Activated CD4-positive, CD25-positive, alpha-beta regulatory T cell treated with anti-CD3 and anti-CD28 coated beads, Interleukin-2, amount 50 U/mL, for 72 hours (primary cell): ENCODE measurements at places on chromosomes 3 and 15.

- DNase-seq, result no peak
These were observed 662.2 kb downstream of the AGBL1 start for GRCh38 chr15:86741917-86742316.

DNA sequence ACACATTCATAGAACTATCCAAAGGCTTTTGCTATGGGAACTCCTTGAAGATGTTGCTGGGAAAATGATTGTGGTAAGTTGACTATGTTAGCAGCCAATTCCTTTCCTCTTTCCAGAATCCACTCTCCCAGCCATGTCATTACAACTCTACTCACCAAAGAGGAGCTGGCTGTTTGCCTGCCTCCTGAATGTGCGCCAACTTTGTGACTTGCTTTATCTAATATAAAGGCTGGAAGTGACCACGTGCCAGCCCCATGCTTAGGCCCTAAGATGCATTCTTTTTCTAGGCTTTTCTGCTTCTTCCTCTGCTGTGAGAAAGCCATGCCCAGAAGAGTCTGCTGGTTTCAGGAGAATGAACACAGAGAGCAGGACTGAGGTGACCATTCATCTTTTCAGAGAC, 182.2 kb downstream of the GABRB3 start:
- no peak for DNase-seq

DNA sequence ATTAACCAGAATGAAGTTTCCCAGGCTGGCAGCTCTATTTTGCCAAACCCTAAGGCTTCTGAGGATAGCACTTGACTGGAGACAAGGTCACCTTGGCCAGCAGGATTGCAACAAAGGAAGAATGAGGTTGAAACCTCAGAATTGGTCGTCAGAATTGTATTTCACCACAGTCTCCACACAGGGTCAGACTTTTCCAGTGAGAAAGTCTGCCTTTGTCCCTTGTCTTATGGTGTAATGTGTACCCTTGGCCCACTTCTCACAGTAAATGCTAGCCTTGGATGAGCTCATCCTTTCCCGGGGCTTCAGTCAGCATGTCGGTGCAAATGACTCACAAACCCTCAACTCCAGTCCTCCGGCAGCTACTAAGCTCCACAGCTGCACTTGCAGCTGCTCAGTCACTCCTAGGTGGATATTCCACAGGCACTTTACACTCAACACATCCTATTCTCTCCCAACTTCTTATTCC, 19.7 kb downstream of the SSR3 start:
- DNase-seq, result no peak

GRCh38 chr15:56628893-56629532, 104.3 kb downstream of the ZNF280D start:
- no peak for DNase-seq

DNA sequence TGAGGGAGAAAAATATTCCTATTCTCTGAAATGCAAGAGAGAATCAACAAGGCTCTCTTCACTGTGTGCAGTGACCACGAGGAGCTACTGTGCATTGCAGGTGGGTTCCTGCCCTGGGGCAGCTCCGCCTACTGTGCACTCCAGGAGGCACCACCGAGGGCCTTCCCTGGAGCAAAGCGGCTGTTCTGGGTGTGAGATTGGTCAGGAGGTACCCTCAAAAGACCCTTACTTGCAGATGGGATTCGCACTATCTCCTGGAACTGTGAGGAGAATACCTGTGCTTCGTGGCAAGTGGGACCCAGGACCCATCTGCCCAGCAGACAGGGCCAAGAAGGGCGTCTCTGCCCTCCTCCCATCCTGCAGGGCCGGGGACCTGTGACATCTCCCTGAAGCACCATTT, 68.9 kb downstream of the CYFIP1 start:
- DNase-seq, result no peak
